SK-N-SH (cell line): ENCODE measurements at places on chromosomes 3 and 15. TPM values are rescaled to one million over a fixed set of nuclear protein-coding genes. Genes with fewer than 3 reads are reported as not detected.

The PLIN1 gene
- 0.08 TPM in 2 replicates for polyA plus RNA-seq

The SLC27A2 gene
- polyA plus RNA-seq: 0.49 and 0.65 TPM in 2 replicates

The DAPK2 gene
- 1.2 and 1.4 TPM in 2 replicates for polyA plus RNA-seq

The TM6SF1 gene
- 0.12 and 0.16 TPM in 2 replicates for polyA plus RNA-seq

The WDR82 gene
- polyA plus RNA-seq: 41.2 and 57.8 TPM in 2 replicates

The TEX264 gene
- polyA plus RNA-seq: 82.1 and 86.0 TPM in 2 replicates

The EFCAB12 gene
- 0.26 and 0.38 TPM in 2 replicates for polyA plus RNA-seq

The CISH gene
- 2.0 and 2.6 TPM in 2 replicates for polyA plus RNA-seq

The CHST13 gene
- polyA plus RNA-seq: 0.37 and 0.41 TPM in 2 replicates

The ZCWPW2 gene
- polyA plus RNA-seq: 0.13 and 0.15 TPM in 2 replicates

The ANAPC13 gene
- 63.5 and 76.4 TPM in 2 replicates for polyA plus RNA-seq

The CADM2 gene
- 0.46 and 0.60 TPM in 2 replicates for polyA plus RNA-seq

The CCK gene
- not detected in 2 replicates for polyA plus RNA-seq

The ACTR8 gene
- 17.7 and 23.6 TPM in 2 replicates for polyA plus RNA-seq

The TRH gene
- polyA plus RNA-seq: not detected in 2 replicates

The EIF4E3 gene
- polyA plus RNA-seq: 0.47 and 0.67 TPM in 2 replicates

The KBTBD12 gene
- polyA plus RNA-seq: not detected in 2 replicates

The DPPA2 gene
- not detected in 2 replicates for polyA plus RNA-seq

The DNAH12 gene
- polyA plus RNA-seq: 0.03 and 0.05 TPM in 2 replicates

The ZMAT3 gene
- polyA plus RNA-seq: 11.9 and 17.8 TPM in 2 replicates

The THPO gene
- 0.07 and 0.21 TPM in 2 replicates for polyA plus RNA-seq

The CSTA gene
- not detected in 2 replicates for polyA plus RNA-seq

The FBXW12 gene
- polyA plus RNA-seq: 0.07 TPM in 1 of 2 replicates, not detected in the other

The TRPM1 gene
- polyA plus RNA-seq: not detected in 2 replicates
